Activated CD4-positive, alpha-beta T cell treated with anti-CD3 and anti-CD28 coated beads, Interleukin-2, amount 50 U/mL, for 48 hours (primary cell): ENCODE measurements at places on chromosomes 3 and 15.
A peak's percentile ranks its signal among the peaks of the same experiment; 100 is the strongest.

- DNase-seq = no peak
Observed at GRCh38 chr3:140129768-140130284, 194.8 kb downstream of the CLSTN2 start.

- DNase-seq = peak; percentile 71
Observed at GRCh38 chr15:70508561-70509281, 254.6 kb downstream of the UACA start.

DNA sequence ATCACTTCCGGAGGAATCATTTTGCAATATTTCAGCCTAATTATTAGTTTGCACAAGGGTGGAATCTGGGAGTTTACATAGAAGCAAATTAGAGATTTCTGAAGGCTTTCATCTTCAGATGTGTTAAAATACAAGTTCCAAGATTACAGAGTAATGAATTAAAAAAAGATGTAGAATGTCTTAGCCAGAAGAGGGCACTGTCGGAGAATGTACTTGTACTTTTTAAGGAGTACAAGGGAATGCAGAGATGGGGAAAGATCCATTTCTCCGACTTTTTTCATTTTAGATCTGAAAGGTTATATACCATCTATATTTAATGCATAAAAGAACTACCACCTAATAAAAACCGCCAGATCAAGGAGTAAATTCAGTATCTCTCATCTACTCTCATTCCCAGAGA, 43.1 kb upstream of the WDR5B start:
- DNase-seq = no peak

GRCh38 chr15:68719051-68719450, 101.6 kb downstream of the ANP32A start:
- DNase-seq = no peak

GRCh38 chr3:129622933-129623332, 16.5 kb upstream of the PLXND1 start:
- no peak for DNase-seq

DNA sequence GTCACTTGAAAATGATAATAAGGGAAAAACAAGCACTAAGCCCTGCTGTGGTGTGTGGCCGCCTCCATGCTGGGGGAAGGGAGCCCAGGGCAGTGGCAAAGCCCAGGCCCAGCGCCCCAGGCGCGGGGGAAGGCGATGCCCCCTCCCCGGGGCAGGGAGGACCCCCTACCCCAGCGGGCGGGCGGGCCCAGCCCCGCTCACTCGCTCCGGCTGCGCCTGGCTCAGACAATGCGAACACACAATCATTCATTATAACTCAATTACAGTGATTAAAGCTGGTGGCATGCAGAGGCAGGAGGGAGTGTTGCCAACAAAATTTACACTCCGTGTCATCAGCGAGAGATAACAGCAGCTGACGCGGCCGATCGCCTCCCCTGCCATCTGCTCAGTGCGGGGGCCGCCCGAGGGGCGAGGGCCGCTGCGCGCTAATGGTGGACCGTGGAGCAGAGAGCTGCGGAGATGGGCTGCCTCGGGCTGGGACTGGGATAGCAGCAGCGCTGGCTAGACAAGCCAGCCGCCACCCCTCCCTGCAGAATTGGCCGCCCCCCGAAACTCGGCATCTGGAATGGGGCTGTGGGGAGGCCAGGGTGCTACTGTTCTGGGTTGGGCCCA, 64.1 kb downstream of the TLE3 start:
- DNase-seq = no peak

DNA sequence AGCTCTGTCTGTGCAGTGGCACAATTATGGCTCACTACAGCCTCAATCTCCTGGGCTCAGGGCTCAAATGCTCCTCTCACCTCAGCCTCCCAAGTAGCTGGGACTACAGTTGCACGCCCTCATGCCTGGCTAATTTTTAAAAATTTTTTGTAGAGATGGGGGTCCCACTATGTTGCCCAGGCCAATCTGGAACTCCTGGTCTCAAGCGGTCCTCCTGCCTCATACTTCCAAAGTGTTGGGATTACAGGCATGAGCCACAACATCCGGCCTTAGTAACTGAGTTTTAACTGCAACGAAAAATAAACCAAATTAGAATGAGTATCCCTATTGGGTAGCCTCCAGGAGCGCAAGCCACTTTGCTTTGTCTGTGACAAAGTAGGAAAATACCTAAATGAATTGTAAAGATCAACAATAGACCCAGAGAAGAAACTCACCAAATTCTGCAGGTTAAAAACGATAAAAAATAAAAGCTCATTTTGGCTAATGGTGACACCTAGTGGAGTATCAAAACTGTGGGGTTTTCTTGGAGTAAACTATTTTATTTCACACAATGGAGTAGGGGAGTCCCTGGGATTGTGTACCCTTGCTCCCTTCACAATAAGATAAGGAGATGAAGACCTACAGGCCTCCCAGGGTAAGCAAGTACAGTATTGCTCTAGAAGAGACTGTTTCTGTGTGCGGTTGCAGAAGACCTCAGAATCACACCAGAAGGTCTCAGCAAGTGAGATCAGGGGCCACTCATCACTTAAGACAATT, 21.0 kb upstream of the CA12 start:
- DNase-seq = no peak

DNA sequence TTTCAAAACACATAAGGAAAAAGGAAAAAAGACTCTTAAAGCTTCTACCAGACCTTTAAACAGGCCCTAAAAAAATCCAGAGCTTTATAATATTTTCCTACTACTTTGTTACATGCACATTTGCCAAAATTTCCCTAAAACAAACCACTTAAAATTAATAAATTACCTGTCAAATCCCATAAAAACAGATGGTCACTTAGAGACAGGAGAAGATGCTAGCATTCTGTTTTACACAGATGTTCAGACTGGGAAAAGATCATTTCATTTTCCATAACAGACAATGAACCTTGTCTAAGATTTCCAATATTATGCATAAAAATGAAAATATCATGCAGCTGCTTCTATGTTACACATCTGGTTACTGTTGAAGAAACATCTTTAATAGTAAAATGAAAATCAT, 66.6 kb downstream of the SUCLG2 start:
- DNase-seq = no peak

DNA sequence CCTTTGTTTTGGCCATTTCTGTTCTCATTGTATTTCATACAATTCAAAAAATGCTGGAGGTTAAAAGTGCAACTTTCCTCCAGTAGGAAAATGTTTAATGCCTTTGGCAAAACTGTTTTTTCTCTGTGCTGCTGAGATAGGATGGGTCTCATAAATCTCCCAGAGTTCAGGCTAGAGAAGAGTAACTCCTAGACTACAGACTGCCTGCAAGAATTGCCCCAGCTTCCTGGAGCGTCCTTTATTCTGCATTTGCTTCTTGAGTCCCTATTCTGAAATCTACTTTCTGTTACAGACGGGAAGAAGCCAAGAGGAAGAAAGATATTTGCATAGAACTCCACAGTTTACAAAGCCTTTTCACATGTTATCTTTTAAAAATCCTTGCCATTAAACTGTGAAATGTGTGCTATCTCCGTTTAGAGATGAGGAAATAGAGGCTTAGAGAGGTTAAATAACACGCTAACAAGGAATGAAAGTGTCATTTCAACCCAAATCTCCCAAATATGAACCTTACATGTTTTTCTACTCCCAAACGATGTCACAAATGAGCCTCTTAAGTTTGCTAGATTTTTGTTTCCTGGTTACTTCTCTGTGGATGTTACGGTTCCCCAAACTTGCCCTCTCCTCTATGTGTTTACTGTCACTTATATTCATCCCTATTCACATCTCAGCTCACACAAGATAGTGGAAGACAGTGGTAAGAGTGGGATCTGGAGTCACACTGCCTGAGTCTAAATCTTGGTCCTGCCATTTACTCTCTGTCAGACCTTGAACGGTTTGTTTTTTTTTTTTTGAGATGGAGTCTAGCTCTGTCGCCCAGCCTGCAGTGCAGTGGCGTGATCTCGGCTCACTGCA, 17.4 kb downstream of the NANOGP8 start:
- DNase-seq = no peak

DNA sequence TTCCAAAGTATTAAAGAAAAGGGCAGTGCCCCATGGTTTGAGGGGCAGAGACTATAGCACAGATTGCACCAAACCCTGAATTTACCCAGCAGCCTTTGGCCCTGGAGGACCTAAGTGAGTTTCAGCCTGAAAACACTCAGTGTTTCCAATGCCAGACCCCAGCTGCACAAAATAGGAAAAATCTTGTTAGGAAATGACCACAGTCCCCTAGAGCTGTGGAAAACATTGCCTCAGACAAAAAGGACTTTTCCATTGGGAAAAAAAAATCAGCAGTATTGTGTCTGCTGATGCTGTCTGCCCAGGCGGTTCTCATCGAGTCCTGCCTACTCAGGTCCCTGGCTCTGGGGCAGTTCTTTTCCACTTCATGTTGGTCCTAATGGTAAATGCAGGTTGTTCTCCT, 121.7 kb upstream of the DLG1 start:
- no peak for DNase-seq

DNA sequence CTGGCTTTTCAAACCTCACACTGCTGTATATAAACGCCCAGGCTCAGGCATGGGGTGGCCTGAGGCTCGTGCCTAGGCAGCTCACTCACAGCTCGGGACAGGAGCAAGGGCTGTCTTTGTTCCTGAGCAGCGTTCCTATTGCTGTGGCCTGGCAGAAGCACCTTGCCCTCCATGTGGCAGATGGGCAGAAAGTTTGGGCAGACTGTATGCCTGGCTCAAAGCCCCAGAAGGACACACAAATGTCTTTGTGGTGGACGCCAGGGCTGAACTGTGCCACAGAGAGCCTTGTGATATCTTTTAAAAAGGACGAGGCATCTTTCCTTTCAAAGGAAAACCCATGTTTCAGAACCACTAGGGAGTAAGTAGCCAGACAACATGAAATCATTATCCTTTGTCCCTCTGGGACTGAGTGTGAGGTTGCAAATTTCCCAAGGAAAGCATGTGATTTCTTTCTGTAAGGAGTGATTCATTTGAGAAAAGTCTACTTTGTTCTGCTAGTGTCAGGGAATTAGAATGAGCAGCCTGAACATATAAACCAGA, 29.3 kb upstream of the UBE2E1 start:
- DNase-seq = no peak

- DNase-seq = no peak
Observed at GRCh38 chr3:35335703-35336102, 303.6 kb upstream of the ARPP21 start.

GRCh38 chr15:72706266-72706665, 20.3 kb downstream of the BBS4 start:
- no peak for DNase-seq

DNA sequence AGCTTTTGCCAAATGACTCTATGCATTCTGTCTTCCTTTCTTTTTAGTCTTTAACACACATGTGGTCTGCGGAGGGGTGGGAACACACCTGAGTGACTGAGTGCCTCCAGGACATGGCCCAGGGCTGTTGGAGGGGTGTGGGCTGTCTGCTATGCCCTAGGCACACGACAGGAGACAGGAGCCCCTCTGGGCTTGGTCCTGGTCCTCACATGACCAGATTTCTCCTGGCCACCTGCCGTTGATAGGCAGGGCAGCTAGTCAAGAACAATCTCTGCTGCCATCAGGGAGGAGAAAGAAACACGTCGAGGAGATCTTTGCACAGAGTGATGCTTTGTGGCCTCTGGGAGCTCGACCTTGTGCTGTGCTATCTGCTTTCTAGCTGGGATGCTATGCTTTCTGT, 176.6 kb downstream of the KLF13 start:
- no peak for DNase-seq

DNA sequence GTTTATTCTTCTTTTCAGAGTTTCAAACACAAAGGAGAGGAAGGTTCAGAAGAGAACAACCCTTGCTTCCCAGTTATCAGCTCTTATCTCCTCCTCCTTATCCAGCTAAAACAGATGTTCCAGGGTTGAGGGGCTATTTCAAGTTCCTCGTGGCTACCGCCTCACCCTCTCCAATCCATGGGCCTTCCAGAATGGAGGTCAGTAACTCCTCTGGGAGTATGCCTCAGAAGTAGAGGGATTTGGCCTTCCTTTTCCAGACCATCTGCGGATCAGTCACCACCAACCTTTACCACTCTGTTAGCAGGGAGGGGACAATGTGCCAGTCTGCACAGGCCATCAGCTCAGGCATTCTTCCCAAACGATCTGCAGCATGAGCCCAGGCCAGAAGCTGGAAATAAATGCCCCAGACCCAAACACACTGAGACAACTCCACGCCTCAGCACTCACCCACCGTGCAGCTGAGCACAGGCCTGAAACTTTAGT, 14.8 kb downstream of the HTR3C start:
- no peak for DNase-seq

GRCh38 chr3:66200786-66201185, 20.0 kb upstream of the SLC25A26 start:
- DNase-seq = no peak

DNA sequence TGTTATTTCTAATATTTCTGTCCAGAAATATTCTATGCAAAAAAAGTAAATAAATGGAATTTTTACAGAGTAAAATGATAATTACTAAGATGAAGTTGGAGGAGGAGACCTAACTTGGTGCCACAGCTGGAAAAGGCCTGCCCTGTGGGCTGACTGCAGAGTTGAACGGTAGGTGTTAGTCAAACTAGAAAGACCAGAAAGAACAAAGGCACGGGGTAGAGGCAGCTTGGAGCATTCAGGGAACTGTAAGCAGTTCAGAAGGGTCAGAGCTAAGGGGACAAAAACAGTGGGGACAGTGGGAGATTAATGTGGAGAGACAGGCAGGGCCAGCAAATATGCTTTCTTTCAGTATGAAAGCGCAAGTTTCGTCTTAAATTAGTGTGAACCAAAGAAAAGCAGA, 39.3 kb upstream of the PTPRG start:
- DNase-seq = no peak

DNA sequence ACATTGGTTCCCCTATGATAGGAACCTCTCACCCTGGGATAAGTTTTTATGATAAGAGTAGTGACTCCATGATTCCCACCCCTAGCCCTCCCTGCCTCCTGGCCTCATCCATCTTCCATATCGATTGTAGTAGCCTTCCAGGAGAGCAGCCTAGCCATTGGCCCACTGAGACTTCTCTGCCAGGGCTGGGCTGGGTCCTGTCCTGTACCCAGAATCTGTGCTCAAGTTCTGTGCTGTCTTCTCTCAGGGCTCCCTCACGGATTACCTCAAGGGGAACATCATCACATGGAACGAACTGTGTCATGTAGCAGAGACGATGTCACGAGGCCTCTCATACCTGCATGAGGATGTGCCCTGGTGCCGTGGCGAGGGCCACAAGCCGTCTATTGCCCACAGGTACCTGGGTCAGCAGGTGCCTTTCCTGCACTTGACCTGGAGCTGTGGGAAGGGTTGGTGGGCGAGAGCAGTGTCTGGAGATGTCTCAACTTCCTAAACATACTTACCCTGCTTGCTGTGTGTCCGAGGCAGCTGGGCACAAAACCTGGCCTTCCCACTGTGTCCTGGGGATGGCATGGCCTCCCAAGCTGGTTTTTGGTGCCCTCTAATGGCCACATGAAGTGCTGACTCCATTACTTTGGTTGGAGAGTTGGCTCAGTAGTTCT, 16.6 kb upstream of the EXOG start:
- peak; percentile 53 for DNase-seq

GRCh38 chr3:64561325-64561843, 126.4 kb downstream of the ADAMTS9 start:
- DNase-seq = no peak
